Caudate nucleus (tissue), 63 donors: ENCODE measurements at places on chromosomes 12 and 14.

GRCh38 chr14:93984987-93985410, 8.6 kb upstream of the ASB2 start:
- peak; percentile 61 for DNase-seq

DNA sequence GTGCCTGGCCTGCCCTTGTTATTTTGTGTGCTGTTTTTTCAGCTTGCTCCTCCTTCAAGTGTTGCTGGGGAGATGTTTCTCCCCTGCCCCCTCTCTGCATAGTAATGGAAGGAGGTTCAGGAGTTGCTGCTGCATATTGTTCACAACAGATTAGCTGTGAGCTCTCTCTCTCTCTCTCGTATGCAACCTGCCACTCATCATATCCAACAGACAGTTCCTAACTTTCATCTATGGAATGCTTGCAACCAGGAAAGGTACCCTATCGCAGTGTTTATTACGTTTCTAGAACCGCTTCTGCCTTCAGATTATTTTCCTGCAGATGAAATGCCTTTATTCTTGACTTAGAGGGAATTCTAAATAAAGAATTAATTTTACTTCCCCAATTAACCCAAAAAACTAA, 372.9 kb downstream of the RMST start:
- DNase-seq, result no peak

DNA sequence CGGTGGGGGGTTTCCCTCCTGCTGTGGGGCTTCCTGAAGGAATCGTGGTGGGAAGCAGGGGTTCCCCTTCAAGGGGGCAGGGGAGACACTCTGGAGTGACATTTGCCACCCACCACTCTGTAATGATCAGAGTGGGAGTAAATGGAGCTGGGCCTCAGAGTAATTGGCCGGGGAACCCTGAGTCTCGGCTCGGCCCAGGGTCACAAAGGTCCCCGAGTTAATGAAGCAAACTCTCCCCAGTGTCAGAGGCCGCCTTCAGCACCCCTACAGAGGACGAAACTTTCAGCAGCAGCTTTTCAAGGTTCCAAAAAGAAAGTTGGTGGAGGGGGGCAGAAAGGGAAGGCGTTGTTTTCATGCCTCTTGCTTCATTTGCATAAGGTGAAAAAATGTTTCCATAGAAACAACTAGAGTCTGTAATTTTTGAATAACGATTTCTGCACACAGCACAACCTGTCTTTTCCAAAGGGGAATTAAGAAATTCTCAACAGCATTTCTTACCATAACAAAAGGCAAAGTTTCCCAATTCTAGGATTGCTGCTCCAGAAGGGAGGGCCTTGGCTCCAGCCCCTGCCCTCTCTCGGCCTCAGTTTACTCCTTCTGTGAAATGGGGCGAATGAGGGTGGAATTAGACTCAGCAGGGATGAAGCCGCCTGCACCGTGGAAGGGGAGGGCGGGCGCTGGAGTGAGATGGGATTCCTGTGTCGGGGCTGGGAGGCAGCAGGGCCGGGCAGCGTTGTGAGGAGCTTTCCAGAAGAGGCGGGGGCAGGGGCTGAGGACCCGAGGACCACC, 67.0 kb upstream of the BEGAIN start:
- DNase-seq, result no peak

DNA sequence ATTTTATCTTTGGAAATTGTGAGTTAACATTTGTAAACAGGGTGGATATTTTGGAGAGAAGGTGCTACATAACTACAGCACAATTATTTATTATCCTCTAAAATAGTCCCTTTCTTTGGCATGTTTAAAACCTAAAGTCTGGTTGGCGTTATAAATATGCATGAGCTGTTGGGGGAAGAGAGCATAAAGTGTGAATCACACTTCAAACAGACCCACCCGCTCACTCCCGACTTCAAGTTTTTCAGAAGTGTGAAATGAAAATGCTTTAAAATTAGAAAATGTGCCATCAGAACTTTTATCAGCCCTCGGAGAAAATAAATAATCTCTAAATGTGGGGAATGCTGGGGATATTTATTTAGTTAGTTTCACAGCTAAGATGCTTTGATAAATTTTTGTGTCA, 1006.9 kb downstream of the NRXN3 start:
- DNase-seq, result peak; percentile 5

DNA sequence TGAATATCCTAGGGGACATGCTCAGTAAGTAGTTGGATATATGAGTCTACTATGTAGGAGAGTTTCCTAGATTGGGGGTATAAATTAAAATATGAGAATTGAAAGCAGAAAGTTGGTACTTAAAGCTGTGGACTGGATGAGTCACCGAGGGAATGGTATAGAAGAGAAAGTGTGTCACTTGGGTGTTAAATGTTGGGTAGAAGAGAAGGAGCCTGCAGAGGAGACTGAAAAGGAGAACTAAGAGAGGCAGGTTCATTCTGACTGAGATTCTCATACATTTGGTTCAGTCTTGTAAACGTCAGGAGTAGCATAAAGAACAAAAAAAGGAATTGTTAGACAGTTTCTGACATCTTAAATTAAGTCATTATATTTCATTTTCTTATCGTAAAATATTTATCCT, 19.9 kb downstream of the LRRC9 start:
- no peak for DNase-seq

GRCh38 chr12:62856454-62856853, 78.5 kb downstream of the PPM1H start:
- DNase-seq, result no peak

- peak; percentile 78 for DNase-seq
These were observed 237.6 kb downstream of the BCAT1 start for GRCh38 chr12:24711056-24712008.

GRCh38 chr12:31594681-31595080, 3.7 kb upstream of the DENND5B start:
- no peak for DNase-seq

DNA sequence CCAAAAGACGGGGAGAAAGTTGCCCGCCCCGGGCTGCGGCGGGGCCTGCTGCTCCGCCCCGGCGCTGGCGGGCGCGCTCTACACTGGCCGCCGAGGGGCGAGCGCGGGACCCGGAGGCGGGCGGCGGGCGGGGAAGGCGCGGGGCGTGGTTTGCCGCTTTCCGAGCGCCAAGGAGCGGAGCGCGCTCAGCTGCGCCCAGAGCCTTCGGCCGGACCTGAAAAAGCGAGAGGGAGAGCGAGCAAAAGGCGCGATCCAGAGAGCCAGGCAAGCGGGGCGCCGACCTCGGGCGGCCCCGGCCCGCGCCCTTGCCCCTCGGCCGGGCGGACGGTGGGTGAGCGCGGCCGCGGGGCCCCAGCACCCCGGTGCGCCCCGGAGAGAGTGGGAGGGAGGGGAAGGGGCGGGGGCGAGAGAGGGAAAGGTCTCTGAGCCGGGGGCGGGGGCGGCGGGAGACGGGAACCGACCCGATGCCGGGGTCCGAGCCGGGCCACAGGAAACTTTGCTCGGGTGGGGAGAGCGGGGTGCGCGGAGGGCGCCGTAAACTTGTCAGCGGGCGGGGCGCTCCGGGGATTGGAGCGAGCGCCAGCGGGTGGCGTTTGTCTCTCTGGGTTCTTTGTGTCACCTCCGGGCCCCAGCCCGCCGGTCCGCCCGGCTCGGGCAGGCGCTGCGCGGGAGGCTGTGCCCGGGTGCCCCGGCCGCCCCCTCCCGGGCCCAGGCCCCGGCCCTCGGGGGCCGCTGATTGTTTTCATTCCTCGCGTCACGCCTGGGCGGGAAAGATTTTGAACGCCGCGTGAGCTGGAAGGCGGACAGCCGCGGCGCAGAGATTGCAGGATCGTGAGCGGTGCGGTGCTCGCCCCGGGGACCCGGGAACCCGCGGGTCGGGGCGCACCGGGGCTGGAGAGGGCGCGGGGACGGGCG, at the start of gene SYNE2:
Gene SYNE2 (plus strand): TSS at position 188 of the 915 bp plus-strand sequence. CDS start 56,145 bp downstream, outside the sequence.
- DNase-seq, result peak; percentile 8

DNA sequence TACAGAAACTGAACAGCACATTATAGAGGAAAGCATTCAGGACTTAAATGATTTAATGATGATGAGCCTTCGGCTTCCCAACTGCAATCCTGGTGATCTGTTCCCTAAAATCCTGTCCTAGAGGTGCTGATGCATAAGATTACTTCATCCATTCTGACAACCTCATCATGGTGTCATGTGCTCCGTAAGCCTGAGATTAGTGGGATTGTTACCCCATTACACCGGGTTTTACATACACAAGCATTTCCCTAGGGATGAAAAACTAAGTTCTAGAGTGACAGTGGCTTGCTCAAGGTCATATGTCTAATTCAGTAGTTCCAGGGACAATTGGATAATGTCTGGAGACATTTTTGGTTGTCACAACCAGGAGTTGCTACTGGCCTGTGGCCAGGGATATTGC, 2.5 kb upstream of the RNASE13 start:
- no peak for DNase-seq

GRCh38 chr14:70999117-70999516, 91.9 kb downstream of the PCNX1 start:
- DNase-seq, result no peak

GRCh38 chr14:24798911-24799462, 165.0 kb upstream of the GZMB start:
- no peak for DNase-seq

GRCh38 chr12:81896771-81897170, 137.6 kb upstream of the PPFIA2 start:
- DNase-seq, result no peak

DNA sequence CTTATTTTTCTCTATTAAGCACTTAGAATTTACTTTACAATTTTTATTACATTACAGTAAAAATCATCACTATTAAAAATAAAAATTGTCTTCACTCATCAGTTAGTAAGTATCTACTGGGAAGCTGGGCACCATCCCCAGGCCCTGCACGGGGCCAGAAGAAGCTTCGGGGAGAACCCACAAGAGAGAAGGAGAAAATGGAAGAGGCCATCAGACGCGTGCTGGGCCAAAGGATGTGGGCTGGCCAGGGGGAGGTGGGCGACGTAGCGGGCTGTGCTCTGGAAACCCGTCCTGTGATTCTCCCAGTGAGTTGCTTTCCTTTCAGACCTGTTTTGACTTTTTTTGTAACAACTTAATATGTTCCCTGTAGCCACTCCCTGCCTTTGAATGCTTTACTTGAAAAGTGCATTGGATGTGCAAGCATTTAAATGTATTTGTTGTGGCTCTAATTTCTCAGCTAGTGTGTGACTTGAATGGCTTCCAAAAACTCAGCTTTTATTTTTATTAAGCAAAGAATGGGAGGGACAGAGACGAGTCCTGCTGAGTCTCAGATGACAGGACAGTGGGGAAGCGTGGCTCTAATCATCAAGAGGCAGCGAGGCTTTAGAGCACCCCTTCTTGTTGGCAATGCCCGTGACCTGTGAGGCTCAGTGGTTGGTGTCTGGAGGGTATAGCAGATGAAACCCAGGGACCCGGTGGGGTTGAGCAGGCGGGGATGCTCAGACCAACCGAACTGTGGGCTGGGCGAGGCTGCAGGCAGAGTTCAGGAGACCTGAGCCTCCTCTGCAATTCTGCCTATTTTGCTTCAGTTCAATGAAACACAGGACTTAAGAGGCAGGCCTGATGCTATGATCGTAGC, 38.8 kb downstream of the SYNE3 start:
- DNase-seq, result no peak

DNA sequence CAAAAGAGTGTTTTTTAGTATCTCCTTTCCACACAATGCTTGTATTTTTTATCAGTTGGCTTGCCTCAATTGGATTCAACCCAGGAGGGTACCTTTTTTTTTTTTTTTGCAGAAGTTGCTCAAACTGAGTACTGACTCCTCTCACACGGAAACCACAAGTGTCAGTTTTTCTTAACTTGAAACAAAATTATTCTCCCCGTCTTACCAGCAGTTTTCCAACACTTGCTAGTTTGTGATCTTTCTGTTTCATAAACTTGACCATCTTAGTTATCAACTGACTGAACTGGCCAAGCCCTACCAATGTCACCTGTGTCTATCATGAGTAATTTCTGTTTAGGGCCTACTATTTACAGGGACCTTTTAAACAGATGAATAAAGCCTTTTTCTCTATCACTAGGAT, 34.1 kb upstream of the ITPR2 start:
- DNase-seq, result no peak

GRCh38 chr14:69518289-69519101, 34.0 kb downstream of the PLEKHD1 start:
- no peak for DNase-seq

DNA sequence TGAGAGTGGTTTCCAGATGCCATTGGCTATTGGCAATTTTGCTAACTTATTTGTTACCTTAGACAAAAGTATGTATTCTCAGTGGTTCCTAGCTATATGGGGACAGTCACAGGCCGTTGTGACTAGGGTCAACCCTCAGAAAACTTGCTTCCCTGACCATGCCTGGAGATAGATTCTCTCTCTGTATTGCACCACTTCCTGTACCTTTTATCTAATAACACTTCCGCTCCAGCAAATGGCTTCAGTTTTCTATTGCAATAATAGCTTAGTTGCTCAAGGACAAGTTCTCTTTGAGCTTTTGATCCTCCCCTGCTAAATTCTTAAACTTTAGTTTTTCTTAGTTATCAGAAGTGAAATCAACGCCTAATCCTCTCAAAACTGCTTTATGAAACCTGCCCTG, 338.0 kb downstream of the RMST start:
- DNase-seq, result no peak

DNA sequence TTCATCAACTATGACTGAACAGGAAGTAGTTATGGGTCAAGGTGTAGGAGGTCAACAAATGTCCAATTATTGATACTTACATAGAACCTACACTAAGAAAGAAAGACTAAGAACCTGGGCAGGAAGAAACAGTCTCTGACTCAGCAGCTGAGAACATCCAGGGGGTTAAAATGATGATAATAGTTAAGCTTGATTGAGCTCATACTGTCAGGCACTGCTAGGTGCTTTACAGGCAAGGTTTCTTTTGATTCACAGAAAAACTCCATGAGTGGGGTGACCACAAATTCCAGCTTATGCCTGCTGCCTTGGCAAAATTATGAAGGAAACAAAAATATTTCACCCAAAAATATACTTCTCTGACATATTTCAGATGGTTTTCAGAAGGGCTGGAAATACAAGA, 75.0 kb downstream of the ACADS start:
- no peak for DNase-seq

DNA sequence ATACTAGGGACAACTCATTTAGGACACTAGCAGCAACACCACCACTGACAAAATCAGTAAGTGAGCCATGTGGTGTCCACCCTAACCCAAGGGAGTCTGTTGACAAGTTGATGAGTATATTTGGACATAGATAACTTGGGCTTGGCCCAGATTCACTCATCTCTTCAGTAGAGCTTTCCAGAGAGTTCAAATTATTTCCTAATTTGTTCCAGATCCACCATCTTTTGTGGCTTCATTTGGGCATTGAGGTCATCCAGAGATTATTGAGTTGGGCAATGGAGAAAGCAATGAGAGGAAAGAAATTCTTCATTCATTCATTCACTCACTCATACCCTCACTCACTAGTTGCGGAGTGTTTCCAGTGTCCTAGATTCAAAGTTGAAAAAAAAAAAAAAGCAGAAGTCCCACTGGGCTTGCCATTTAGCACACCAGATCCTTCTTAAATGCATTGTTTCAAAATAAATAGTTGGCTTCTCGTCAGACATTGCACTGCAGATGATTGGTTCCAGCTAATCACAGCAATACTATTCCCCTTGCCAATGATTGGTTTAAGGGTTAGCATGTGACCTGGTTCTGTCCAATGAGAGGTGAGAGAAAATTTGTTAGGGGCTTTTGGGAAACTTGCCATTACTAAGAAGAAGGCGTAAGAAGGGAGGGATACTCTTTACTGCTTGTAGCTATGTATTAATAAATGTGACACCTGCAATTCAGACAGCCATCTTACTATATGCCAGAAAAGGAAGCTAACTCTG, 31.8 kb upstream of the WSCD2 start:
- DNase-seq, result no peak
